NCI-H146 (cell line): ENCODE measurements at places on chromosomes 1 and 21.

- DNase-seq = no peak
Measured at GRCh38 chr1:154736841-154737240, 128.9 kb upstream of the ADAR start.

- no peak for DNase-seq
Measured at GRCh38 chr1:226051365-226051764, 11.2 kb upstream of the H3-3A start.

GRCh38 chr1:67664048-67664447 lies 21.0 kb upstream of the GADD45A start:
- peak; percentile 78 for DNase-seq

DNA sequence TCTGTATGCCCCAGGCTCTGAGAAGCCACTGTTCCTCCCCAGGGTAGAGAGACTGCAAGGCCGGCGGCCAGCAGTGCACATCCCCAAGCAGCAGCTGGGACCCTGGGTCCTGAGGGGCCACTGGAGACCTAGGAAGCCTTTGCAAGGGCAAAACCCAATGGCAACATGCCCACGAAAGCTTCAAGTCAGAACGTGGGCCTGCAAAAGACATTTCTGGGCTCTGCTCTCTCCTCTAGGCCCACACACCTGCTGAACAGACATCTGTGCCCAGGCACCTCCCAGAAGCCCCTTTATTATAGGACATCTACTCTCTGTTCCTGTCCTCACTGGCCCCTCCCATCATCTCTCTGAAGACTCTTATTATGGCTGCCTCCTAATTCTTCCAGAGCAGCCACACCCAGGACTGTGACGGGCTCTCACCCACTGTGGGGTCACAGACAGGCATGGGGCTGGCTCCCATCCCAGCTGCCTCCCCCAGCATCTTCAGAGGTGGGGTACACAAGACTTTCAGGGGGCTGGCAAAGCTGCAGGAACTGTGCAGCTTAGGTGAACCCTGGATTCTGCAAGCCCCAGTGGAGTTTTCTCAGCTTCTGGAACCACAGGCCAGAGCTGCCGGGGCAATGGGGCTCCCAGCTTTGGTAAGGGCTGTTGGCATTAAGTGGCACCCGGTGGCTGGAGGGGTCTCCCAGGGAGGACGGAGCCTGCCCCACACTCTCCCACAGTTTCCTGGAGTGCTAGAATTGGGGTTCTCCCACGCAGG lies 12.6 kb downstream of the TRIM11 start:
- DNase-seq = no peak

- DNase-seq = no peak
Measured at GRCh38 chr1:79040424-79041082, 34.0 kb upstream of the ADGRL4 start.

DNA sequence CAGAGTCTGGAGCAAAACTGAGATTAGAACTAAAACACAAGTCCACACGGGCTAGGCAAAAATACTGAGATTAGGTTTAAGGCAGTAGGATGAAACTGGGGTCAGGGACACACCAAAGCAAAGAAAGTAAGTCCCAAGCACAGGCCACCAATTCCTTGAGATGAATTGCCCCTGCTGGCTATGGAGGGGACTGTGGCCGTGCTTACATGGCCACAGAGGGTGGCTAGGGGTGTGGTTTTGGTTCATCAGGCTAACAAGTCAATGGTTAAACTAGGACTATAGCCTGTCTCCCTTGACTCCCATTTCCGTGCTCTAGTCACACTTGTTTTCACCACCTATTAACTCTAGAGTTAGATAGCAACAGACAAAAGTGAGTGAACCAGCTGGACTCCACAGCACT lies 394.8 kb downstream of the PBX1 start:
- DNase-seq = no peak

DNA sequence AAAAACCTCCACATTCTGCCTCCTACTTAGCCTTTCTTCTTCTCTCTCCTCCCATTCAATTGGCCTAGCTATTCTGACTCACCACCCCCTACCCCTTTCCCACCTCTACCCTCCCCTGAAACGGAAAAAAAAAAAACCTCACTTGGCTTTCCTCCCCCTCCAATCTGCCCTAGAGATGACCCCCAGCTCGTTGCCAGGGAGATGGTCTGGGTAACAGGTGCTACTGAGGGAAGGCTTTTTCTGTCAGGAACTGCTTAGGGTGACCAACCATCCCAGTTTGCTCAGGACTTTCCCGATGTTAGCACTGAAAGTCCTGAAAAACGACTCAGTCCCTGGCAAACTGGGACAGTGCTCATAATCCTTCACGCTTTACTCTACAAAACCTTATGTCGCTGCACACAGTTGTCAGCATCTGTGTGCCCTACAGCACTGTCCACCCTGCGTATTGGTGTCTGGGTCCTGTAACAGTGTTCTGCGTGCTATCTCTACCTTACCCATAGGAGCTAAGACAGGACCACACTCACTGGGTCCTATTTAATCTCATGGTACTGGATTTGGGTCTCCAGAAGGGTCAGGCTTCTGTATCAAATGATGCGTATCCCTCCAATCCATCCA lies 7.7 kb upstream of the CADM3 start:
- no peak for DNase-seq

- no peak for DNase-seq
Measured at GRCh38 chr1:27448982-27449381, 41.0 kb downstream of the WASF2 start.

- no peak for DNase-seq
Measured at GRCh38 chr21:42784896-42785451, 94.4 kb downstream of the WDR4 start.

DNA sequence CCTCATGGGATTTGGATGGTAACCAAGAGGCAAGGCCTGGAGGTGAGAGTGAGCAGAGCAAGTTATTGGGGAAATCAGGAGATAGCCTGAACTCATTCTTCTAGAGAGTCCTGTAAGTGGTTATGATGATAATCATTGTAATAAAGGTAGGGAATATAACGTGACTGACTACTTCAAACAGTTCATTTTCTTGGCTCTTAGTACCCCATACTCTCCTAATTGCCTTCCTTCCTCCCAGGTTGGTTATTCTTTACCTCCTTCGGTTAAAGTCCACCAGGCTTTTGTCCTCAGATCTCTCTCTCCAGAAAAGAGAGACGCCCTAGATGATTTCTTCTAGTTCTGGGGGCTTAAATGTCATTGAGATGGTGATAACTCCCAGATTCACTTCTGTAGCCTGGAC lies 35.3 kb downstream of the KIF1B start:
- no peak for DNase-seq

- DNase-seq = no peak
Measured at GRCh38 chr1:65195495-65196417, 47.8 kb downstream of the AK4 start.

DNA sequence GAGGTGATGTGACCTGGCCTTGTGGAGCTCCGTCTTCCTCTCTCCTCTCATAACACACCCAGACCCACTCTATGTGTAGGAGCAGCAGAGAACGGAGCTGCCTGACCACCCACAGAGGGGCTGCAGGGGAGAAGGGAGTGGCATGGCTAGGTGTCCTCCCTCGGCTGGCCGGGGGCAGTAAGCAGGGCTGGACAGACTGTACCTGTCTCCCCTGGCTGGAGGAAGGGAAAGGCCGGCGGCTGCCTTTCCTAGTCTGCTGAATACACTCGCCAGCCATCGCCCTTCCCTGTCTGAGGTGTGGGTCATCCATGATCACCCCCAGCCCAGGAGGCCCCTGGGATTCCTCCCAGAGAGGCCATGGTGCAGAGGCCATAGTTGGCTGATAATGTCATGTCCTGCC lies 187.2 kb upstream of the AJAP1 start:
- DNase-seq = no peak

GRCh38 chr21:27329255-27329851 lies 362.5 kb upstream of the ADAMTS5 start:
- DNase-seq = no peak

DNA sequence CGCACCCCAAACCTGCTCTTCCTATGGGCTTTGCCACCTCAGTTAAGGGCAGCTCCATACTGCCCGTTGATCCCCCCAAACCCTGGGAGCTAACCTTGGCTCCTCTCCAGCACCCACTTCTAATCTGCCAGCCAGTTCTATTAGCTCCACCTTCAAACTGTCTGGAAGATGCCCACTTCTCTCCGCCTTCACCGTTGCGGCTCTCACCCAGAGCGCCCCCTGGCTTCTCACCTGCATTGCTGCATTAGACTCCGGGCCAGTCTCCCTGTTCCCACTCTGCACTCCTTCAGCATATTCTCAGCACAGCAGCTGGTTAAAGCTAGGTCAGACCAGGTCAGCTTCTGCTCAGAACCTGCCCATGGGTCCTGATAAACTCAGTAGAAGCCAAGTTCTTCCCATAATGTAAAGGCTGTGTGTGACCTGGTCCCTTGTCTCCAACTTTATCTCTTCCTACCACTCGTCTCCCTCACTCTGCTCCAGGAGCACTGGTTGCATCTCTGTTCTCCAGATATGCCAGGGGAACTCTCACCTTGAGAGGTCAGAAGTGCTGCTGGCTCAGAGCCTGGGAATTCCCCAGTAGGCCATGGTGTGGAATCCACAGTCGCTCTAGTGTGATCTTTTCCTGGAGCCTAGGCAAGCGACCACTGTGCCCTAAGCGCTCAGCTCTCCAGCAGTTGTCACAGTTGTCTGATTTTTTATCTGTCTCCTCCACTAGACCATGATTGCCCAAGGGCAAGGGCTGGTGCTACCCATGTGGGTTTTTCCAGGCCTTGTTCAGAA lies 150.3 kb downstream of the HMGB4 start:
- no peak for DNase-seq

DNA sequence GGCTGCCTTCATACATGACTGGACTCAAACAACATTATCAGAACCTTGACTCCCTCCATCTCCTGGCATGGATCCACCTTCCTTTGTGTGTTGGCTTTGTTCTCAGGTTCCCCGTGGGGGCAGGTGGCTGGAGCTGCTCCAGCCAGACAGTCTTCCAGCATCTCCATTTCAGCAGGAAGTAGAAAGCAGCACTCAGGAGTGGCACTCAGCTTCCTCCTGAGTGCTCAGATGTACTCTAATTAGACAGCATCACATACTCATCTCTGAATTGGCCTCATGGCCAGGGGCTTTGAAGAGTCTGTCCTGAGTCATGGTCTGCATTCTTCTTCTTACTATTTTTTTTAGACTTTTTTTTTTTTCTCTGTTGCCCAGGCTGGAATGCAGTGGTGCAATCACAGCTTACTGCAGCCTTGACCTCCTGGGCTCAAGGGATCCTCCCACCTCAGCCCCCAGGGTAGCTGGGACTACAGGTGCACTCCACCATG lies 27.9 kb downstream of the OVAAL start:
- peak; percentile 96 for DNase-seq

- DNase-seq = no peak
Measured at GRCh38 chr1:63859480-63860275, 85.9 kb downstream of the ROR1 start.

GRCh38 chr1:3022976-3023375 lies 1.7 kb downstream of the ACTRT2 start:
- no peak for DNase-seq

GRCh38 chr1:179164494-179164893 lies 65.0 kb downstream of the ABL2 start:
- no peak for DNase-seq

- DNase-seq = no peak
Measured at GRCh38 chr1:116997636-116998035, 3.9 kb upstream of the CD101 start.

- no peak for DNase-seq
Measured at GRCh38 chr21:34177919-34178567, 104.7 kb downstream of the MRPS6 start.

- DNase-seq = no peak
Measured at GRCh38 chr1:214446772-214447556, 104.4 kb downstream of the PTPN14 start.

GRCh38 chr1:160866001-160866694 lies 3.5 kb upstream of the CD244 start:
- no peak for DNase-seq

DNA sequence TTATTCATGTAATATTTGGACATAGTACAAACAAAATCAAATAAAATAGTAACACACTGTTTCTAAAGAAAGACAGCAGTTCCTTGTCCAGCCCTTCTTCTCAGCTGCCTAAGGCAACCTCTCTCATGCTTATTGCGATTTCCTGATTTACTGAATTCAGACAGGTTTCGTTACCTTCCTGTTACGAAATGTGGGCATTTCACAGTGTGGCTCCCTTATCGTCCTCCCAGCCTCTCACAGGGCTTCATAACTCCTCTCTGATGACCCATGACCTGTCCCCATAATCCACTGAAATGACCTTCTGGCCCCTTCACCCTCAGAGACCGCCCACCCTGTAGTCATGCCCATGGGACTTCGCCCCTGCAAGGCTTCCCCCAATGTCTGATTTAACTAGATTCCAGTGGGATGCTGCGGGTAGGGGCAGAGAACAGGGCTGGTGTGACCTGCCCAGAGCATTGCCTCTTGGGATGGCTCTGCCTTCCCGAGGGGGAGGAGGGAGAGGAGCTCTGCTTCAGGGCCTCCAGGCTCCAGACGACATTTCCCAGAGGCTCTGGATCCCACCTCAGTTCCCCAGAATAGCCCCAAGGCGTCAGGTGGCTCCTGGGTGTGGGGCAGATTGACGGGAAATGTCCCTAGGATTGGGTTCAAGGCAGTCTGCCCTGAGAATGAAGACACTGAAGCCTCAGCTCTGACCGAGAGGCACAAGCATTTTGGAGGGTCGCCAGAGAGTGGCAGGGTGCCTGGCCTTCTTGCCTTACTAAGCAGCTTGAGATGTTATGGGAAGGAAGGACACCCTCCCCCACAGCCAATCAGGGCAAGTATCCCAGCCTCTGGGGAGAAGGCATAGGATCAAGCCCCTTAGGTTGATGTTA lies 20.6 kb downstream of the PADI2 start:
- no peak for DNase-seq

DNA sequence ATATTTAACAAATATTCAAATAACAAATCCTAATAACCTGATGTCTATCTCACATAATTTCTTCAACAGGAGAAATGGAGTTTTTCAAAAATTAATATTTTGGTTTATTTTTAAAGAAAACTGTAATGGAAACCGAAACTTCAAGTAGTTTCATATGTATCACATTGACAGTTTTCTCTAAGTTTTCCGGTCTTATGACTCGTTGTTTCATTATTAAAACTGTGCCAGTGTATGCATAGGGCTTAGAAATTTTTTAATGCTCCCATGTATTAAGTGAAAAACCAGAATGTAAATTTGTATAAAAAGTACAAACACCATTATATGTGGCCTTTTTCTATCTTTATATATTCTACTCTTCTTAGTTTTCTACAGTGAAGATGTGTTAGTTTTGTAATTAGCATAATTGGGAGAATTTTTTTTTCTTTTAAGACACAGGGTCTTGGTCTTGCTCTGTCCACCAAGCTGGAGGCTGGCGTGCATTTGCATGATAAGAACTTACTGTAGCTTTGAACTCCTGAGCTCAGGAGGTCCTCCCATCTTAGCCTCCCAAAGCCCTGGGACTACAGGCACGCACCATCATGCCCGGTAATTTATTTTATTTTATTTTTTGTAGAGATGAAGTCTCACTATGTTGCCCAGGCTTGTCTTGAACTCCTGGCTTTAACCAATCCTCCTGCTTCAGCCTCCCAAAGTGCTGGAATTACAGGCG lies 43.9 kb upstream of the SAMSN1 start:
- no peak for DNase-seq
